ENCODE measurements at places on chromosomes 1 and 21.

DNA sequence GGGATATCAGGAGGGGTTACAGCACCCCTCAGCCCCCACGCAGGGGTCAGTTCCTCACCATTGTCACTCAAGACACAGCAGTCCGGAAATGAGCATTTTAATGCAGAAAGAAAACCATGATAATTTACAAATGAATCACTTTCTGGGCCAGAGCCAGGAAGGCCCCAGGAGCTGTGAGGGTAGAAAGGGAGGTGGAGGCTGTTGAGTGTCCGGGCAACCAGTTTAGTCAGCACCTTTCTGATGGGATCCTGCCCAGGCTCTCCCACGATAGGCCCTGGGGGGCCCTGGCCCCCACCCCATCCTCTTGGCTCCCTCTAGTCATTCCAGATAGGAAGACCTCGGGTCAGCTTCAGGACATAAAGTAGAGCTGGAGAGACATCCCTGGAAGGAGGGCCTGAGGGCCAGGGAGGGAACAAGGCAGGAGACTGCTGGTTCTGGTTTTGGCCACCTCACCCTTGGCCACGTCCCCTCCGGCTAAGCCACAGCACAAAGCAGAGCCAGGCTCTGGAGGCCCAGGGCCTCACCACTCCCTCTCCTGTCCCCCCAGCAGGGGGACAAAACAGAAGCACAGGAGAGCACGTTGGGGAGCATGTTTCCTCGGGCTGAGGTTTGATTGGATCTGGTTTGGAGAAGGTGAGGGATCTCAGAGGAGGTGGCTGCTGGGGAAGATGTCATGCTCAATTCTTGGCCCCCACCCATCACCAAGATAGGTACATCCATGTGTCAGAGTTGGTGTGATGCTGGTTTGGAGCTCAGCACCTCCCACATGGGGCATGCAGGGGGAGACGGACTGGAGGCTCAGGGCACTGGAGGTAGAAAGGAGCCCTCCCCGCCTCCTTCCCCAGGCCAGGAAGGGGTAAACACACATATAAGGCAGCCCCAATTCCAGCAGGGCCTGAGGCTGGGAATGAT is 20.6 kb downstream of the ETNK2 start:
- no peak for DNase-seq

GRCh38 chr21:42162831-42163510 is 56.0 kb upstream of the ABCG1 start:
- peak; percentile 23 for DNase-seq

GRCh38 chr1:184693011-184693410 is 61.6 kb downstream of the EDEM3 start:
- DNase-seq, result no peak

DNA sequence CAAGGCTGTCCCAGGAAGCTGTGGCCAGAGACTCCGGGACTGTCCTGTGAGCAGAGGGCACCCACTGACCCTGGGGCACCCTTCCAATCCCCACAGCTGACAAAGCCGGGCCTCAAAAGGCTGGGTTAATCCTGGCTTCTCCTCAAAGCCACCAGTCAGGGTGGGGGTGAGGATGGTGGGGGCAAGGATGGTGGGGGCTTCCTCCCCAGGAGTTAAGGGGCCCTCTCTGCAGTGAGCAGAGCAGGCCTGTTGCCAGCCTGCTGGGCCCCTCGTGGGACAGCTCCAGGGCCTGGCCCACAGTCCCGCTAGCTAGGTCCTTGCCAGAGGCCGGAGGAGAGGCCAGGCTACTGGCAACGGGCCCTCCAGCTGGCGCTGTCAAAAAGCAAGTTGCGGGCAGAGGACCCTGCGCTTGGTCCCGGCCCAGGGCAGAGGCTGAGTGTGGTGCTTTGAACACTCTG is 37.9 kb upstream of the CCDC27 start:
- no peak for DNase-seq

GRCh38 chr1:211932231-211932932 is 101.8 kb upstream of the LPGAT1 start:
- DNase-seq, result no peak

DNA sequence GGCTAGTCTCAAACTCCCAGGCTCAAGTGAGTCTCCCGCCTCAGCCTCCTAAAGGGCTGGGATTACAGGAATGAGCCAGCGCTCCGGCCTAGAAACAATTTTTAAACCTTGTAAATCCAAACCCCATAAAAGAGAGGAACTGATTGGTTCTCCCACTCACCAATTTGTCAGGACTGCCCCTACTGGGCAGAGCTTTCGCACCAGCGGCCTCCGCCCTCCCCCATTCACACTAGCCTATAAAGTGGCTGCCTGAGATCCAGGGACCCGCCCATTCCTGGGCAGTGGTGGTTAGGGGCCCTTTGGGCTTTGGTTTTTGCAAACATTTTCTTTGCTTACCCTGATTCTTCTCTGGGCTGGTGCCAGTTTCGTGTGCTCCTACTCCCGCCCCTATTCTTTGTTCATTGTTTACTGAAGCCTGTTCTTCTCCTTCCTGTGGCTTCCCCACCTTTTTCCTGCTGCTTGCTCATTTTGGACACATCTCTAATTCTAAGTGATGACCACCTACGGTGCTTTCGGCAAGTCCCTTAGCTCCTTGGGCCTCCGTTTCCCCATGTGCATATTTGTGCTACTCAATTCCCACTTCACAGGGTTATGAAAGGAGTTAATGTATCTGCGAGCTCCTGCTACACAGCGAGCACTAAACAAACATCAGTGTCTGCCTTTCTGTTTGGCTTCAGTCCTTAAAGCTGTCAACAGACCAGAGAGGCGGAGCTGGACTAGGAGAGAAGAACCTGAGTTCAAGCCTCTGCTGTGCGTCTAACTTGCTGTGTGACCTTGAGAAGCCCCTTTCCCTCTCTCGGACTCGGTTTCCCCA is 39.8 kb upstream of the CLIC4 start:
- DNase-seq, result peak; percentile 39
